PC-3 (cell line): ENCODE measurements at places on chromosomes 4 and X. TPM values are rescaled to one million over a fixed set of nuclear protein-coding genes. Genes with fewer than 3 reads are reported as not detected.

- DNase-seq = no peak
These were observed 128.0 kb downstream of the SNCA start for GRCh38 chr4:89708903-89709421.

DNA sequence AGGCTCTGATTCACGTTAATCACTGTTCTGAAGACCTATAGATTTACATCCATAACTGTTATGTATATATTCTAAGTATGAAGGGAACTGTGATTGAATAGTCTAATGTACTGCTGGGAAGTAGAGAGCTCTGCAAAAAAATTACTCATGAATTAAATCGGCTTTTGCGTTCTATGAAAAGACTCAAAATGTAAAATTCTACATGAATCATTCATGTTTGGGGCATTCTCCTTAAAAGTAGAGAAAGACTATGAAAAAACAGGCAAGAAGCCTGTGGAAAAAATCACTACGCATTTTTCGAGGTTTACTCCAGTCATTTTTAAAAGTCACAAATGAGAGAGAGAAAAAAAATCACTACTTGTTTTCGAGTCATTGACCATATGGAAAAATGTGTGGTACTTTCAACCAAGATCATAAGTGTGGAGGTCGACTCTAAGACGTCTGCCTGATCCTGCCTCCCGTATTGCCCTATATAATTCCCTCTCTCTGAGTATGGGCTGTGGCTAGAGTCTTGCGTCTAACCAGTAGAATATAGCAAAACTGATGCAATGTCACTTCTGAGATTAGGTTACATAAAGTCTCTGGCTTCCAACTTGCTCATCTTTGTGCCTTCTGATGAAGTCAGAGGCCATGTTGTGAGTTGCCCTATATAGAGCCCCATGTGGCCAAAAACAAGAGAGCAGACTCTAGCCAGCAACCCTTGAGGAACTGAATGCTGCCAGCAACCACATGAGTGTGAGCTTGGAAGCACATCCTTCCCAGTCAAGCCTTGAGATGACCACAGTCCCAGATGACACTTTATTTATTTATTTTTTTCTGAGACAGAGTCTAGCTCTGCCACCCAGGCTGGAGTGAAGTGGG, 32.1 kb upstream of the VEGFD start:
- no peak for DNase-seq

The PARM1 gene
- 2.9 and 4.5 TPM in 2 replicates for total RNA-seq

DNA sequence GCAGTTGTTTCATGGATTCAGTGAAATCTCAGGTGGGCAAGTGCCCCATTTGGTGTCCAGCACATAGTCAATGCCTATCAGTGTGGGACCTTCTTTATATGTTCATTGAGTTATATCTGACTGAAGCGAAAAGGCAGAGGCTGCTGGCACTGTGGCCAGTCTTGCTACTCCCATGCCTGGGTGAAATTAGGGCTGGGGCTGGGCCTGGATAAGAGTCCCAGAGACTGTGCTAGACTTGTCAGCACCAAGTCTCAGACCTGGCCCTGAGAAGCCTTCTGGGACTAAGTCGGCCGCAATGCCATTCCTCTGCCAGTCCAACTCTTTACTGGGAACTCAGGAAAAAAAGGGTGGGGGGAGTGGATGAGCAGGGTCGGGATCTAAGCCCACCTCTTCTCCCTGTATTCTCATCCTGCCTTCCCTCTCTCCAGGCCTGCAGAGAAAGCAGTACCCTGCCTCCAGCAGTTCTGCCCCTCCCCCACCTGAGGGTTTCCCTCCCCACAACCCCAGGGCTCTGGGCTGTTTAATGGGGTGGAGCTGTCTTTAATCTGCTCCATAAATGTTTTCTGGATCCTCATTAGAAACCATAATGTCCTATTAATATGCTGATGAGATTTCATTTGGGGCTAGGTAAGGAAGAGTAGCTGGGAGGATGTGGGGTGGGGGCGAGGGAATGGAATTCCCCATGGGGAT, 153.5 kb upstream of the PJA1 start:
- no peak for DNase-seq

- no peak for DNase-seq
These were observed 62.4 kb upstream of the MTM1 start for GRCh38 chrX:150506020-150506419.

The SHROOM2 gene
- 6.5 and 8.6 TPM in 2 replicates for total RNA-seq

DNA sequence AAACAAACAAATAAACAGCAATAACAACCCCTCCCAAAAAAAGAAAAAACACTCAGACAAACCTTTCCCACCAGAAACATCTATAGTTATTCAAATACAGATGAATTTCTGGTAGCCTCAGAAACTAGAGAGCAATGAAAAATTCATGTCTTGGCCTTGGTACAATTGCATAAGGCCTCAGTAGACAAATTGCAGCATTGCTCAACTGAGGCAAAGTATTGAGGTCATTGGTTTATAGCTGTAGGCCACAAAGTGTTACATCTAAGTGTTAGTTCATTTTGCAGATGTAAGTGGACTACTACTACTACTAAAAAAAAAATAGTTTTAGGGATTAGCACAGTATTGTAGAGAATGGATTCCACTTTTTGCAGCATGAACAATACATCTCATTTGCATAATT, 2268.3 kb downstream of the ARAP2 start:
- no peak for DNase-seq

DNA sequence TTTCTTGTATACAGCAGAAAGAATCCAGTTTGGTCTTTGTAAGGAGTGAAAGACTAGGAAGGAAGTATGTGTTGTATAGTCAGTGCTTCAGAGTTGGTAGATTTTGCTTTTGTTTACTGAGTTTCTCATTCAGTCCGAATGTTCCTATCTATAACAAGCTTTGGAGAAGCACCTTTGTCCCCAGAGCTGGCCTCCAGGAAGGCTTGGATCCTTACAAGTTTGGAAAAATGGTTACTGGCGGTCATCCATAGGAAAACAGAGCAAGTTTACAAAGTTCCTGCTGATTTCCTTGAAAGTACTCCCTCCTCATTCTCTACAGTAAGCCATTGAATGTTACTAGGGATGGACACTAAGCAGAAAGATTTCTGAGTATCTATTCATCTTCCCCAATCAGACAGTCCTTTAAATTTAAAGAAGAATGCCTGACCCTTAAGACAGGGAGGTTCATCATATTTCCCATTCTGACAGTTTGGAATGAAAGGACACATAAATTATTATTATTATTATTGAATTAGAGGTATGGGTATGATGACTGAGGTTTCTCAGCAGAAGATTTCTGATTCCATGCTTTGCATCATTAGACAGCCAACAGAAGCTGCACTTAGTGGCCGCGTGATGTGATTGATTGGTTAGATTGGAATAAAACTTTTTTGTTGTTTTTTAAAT, 35.8 kb downstream of the FAT4 start:
- no peak for DNase-seq

GRCh38 chrX:9911487-9911886, 55.7 kb upstream of the CLDN34 start:
- peak; percentile 80 for DNase-seq

The F8A2 gene
- total RNA-seq = not detected in 2 replicates

DNA sequence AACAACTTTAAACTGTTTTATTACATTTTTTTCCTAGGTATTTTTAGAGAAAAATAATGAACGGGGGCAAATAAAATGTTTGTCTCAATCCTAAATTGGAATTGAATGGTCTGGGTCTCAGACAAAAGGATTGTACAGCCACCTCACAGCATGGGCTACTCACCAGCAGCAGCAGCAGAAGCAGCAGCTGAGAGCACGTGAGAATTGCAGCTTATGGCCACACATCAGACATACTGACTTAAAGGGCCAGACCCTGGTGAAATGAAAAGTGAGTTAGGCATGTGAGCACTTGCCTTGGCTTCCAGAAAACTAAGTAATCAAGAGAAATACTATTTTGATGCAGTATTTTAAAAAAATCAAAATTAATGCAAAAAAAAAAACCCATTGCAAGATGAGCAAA, 56.6 kb downstream of the AASDH start:
- no peak for DNase-seq

DNA sequence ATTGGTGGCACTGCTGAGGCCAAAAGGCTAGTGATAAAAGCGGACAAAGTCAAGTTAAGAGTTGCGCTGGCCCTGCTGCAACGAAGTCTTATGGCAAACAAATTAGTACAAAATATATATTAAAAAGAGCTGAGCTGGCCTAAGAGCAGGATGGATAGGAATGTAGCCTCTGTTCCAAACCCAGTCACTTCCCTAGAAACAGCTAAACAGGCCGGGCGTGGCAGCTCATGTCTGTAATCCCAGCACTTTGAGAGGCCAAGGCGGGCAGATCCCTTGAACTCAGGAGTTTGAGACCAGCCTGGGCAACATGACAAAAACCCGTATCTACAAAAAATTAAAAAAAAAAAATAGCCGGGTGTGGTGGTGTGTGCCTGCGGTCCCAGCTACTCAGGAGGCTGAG, 32.4 kb upstream of the UGDH start:
- no peak for DNase-seq

DNA sequence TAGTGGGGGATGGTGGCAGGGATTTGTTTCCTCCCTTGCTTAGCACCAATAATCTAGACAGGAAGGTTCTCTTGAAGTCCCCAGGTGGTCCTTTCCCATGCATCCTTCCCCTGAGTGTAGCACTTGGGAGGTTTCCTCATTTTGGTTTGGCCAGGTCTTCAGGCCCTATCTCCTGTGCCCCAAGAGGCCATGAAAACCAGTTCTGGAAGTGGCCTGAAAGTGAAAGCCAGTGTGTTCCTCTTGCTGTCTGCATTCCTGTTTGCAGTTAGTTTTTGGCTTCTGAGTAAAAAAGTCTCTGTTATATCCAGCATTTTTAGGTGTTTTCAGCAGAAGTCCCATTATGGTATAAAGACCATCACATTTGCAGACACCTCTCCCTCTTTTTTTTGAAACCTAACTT, 59.5 kb downstream of the MTM1 start:
- no peak for DNase-seq

DNA sequence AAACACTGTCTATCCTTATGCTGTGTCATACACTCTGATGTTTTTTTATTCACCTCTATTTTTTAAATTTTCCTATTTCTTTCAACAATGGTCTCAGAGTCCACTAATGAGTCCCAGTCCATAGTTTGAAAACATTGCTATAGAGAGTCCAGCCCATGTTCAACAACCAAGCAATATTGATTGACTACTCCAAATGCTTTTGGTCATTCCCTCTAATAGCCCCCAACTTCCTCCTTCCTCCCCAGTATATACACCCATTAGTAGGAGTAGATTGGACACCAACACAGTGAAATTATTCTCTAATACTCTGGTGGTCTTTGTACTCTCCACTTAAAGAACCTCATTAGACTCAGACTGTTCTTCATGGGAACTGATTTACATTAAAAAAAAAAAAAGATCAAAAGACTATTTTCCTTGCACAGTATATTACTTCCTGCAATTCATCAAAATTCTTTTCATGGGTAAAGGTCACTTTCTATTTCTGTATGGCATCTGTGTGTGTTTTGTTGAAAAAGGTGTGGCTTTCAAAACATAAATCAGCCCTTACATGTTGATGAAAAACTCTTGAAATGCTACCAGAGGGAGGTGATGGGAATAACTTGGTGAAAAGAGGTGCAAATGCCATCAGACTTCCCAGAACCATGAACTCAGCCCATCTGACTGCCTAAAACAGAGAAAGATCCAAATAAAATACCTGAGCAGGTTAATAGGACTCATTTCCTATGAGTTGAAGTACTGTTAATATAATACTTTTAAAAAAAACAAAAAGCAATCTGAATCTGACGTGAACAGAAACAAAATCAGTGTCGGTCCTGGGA, 250.3 kb upstream of the KLF3 start:
- DNase-seq = no peak

GRCh38 chrX:13535376-13536165, 33.8 kb upstream of the EGFL6 start:
- DNase-seq = no peak

- DNase-seq = no peak
These were observed 299.5 kb downstream of the ARHGAP24 start for GRCh38 chr4:85774489-85774888.

DNA sequence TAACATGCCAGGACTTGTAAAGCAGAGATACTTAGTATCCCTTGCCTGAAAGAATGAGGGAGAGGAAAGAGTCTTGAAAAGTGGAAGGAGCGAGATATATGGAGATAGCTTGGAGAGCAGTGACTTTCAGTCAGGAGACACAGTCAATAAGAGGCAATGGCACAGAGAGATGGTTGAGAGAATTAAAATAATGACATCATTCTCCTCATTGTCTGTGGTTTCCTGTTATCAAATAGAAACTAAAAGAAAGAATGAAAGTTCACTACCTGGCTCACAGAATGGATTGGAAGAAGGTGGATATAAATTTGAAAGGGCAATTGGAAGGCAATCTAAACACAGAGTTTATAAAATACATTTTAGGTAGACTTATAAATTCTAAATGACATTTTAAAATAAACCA, 760.2 kb upstream of the AADAT start:
- DNase-seq = no peak

DNA sequence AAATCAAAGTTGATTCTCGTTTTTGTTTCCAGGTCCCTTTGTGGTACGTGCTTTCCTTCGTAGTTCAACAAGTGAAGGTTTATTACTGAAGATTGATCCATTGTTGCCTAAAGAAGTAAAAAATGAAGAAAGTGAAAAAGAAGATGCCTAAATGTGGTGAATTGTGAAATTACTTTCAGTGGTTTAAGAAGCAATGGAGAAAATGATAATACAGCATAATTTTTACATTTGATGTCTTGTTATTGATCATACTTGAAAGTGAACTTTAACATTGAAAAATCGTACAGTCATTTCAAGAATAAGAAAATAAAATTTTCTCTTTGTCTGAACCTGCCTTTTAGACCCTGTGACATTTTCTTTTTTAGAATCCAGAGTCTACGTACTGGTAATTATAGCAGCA, 89.8 kb downstream of the MRPL1 start:
- no peak for DNase-seq

DNA sequence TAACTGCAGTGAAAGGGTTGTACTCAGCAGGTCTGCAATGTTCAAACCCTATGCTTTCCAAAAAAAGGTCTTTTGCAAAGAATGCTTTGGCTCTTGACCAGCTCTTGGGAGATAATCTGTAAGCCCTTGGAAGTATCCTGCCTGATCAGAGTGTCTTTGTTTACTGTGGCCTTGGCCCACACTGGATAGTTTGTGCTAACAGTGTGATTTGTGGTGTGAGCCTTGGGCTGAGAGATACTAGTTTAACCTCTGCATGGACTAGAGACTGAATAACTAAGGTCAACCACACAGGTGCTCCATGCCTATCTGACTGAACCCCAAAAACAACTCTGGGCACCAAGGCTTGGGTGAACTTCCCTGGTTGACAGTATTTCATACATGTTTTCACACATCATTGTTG, 3.6 kb upstream of the MAGED1 start:
- no peak for DNase-seq

The SLIT2 gene
- total RNA-seq = 19.1 and 28.7 TPM in 2 replicates

DNA sequence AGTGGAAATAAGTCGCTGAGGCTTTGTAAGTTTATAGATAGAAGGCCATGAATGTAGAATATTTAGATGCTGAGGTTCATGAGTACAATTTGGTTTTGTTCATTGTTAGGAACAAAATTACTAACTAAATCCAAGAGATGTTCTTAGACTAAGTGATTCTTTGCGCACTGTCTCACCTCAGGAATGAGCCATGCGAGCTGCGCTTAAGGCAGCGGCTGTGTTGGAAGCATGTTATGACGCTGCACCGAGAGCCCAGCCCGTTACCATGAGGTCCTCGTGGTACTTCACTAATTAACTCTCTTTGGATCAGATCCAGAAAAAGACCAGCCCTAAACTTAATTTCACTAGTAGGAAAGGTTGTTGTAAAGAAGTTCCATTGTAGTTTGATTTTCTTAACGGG, 166.2 kb downstream of the RAPGEF2 start:
- DNase-seq = no peak

The POLR2B gene
- 190 and 193 TPM in 2 replicates for total RNA-seq

The CCDC149 gene
- total RNA-seq = 5.9 and 7.9 TPM in 2 replicates

The MAGEH1 gene
- 2.4 and 2.7 TPM in 2 replicates for total RNA-seq

GRCh38 chr4:168291242-168291641, 27.3 kb downstream of the DDX60 start:
- no peak for DNase-seq
